NCI-H1436 (cell line): ENCODE measurements at places on chromosomes 7 and 10.

DNA sequence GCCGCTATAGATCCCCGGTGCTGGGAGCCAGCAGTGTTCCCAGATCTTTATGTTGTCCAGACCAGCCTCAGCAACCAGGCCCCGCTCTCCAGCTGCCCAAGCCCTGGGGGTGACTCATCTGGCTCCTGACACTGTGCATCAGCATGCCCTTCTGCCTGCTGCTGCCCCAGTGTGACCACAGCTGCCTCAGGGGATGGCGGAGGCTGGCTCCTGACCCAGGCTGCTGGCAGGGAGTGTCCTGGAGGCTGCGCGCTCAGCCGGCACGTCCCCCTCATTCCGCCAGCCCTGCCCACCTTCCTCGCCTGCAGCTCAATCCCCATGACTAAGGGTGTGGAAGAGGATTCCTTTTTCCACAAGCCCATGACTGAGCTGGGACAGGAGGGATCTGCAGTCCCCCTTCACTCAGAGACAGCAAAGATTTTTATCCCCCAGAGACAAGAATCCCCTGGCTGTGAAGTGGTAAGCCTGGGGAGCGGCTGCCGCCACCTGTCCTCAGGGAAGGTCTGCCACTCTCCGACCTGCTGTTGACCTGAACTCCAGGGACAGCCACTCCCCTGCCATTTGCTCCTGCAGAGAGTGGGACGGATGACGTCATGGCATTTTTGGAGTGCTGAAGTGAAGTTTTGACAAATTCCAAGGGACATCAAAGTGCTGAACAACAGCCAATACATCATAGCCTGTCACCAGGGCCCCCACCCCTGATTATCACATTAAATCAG lies 182.8 kb upstream of the BMPER start:
- no peak for DNase-seq

DNA sequence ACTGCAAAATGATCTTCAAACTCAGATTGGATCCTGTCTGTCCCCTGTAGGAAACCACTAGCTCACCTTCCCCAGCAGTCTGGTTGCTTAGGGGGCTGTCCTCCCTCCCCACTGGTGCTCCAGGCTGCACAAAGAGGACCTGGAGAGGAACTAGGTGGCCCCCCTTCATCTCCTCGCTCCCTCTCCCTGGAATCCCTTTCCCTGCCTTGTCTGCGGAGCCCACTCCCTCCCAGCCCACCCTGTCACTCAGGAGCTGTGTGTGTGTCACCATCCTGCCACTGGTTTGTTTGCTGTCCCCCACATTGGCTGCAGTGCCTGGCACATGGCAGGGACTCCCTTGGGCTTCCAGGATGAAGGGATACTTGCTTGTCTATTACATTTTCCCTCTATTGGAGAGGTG lies 35.5 kb upstream of the ZMIZ2 start:
- DNase-seq = no peak

DNA sequence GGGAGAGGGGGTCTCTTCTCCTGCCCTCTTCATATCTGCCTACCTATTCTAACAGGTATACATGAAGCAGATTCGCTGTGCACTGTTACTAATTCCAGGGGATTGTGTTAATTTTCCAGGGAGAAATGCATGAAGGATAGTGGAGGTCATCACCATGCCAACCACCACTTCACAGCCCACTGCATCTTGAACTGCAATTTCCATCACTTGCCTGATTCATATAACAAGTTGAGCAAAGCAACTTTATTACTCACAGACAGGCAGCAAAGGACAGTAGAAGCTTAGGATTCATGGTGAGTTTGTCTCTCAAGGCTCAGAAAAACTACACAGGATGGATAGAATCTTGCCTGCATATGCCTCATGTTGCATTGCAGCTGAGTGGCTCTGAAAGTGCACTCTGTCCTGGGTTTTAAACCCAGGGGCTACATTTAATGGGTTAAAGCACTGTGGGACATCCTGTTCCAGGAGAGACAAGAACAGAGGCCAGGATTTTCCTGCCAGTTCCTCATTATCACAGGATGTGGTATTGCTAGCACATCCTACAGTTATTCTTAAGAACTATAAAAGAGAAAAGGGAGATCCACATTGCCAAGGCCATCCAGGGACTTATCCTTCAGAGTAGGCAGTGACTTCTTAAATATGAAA lies 136.9 kb upstream of the PRSS1 start:
- no peak for DNase-seq

- peak; percentile 58 for DNase-seq
Observed at GRCh38 chr7:64045301-64046040, at the start of gene ZNF727. Gene ZNF727, plus strand, starts transcription at chr7:64045434. Its CDS starts 188 bp downstream, at chr7:64045622.
